ENCODE measurements at places on chromosomes 4 and X. TPM values are rescaled to one million over a fixed set of nuclear protein-coding genes. Genes with fewer than 3 reads are reported as not detected.

DNA sequence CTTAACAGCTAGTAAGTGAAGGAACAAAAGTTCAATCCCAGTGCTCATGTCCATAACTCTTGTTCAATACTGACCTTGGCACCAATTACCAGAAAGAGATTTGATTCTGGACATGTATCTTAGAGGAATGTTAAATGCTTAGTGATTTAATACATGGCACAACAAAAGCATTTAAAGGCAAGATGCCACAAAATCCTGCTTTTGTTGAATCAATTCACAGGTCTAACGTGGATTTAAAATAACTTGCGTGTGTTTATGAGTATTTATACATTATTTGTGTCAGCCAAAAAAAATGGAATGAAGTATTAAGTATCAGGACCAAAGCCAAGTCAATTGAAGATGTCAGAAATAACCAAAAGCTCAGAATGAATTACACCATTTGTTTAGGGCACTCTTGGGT lies 85.4 kb upstream of the GIMD1 start:
- DNase-seq, result no peak

GRCh38 chrX:38803243-38803587 lies 2.0 kb downstream of the MID1IP1 start:
- DNase-seq, result no peak

DNA sequence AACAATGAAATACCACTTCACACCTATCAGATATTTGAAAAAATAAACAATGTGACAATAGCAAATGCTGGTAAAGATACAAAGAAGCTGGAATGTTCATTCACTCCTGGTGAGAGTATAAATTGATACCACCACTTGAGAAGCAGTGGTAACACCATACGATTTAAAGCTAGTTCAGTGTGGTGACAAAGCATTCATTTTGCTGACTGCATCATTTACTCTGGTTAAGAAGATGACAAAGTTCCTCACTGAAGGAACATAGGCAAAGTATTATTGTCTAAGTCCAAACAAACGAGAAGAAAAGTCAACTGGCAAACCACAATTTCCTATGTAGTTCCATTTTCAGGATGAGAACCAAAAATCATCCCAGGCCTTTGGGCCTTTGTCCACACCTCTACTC lies 102.5 kb downstream of the GEMIN8 start:
- DNase-seq, result no peak

DNA sequence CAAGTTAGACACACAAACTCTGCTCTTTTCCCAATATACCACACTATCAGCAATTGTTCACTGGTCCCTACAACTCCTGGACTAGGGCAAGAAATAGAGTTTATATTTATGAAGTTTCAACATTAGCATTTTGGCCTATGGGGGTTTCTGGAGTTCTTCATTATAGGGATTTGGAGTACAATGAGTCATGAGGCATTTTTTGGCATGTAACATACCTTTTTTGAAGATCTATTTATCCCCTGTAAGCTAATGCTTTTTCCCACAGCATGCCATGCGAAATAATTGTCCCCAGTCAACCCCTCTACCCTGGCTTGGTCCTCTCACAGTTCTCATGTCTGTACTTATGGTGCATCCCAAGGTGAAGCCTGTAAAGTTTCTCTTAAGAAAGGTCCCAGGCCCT lies 36.7 kb upstream of the EDA2R start:
- DNase-seq, result no peak

DNA sequence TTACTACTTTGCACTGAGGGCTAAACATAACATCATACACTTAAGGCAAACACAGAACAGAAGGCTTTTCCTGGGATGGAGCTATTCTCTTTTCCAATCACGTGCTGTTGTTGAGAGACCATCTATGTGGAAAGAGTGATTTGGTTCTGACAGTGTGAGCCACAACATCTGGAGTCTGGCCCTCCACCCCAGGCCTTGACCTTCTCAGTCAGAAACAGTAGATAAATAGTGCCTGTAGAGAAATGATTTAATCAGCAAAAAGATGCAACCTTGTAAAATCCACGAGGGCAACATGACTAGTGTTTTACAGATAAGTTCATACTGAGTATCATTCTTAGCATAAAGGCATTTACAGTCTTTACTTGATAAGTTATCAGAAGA lies 10.8 kb upstream of the SFRP2 start:
- no peak for DNase-seq

The PRKG2 gene
- not detected for total RNA-seq

The DKK2 gene
- not detected for total RNA-seq

The CLDN2 gene
- total RNA-seq, result not detected

- no peak for DNase-seq
Observed at GRCh38 chr4:128854433-128854832, 44.9 kb downstream of the JADE1 start.

The MTTP gene
- not detected for total RNA-seq
